ENCODE measurements at places on chromosomes 11 and 22.
A peak's percentile ranks its signal among the peaks of the same experiment; 100 is the strongest.

- DNase-seq: peak; percentile 4
These were observed 1000.9 kb downstream of the DLG2 start for GRCh38 chr11:84626256-84626655.

DNA sequence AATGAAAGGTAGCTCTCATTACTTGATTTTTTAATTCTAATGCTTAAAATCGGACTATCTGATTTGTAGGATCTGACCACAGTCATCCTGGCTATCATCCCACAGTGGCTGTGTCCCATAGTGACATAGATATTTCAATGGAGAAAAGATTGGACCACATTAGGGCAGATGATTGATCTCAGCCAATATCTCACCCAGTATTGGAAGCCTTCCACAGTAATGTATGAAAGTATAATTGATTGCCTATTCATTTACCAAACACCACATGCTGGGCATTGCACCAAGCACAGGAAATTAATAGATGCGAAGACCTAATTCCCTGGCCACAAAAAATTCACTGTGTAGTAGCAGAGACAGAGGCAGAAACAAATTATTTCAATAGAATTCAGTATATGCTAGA is 37.6 kb downstream of the FZD4 start:
- peak; percentile 36 for DNase-seq

DNA sequence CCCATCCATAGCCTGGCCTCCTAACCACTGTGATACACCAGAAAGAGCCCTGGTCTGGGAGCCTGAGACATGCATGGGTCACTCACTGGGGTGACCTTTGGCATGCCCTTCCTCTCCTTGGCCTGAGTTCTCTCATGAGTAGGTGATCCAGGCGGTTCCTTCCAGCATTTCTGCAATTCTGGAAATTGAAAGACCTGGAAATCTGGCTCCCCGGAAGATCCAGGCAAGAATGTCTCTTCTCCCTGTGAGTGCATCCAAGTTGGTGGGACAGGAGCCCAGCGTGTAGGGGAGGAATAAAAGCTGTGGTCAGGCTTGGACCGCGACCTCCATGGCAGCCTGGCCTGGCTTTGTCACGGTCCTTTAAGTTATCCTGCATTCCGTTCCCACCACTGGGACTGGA is 16.1 kb upstream of the SYT7 start:
- DNase-seq: no peak

- DNase-seq: peak; percentile 91
These were observed 34.1 kb downstream of the LIF start for GRCh38 chr22:30212363-30212995.

DNA sequence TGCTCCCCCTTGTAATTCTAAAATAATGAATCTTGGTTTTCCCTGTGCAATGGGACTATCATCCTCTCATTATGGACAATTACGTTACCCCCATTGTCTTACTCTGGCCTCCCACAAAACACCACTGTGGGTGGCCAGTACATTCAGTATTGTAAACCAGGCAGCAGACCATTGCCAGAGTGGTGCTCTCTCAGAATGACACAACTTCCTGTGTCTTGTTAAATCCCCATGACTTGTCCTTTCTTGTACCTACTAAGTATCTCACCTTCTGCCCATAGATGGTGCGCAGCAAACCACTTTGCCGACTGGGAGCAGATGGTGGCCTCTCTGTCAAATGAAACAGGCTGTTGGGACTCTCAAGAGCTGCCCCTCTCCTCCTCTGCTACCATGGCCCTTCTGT is 287.1 kb upstream of the RAG2 start:
- no peak for DNase-seq

GRCh38 chr11:94455861-94456260 is 37.8 kb downstream of the MRE11 start:
- no peak for DNase-seq

DNA sequence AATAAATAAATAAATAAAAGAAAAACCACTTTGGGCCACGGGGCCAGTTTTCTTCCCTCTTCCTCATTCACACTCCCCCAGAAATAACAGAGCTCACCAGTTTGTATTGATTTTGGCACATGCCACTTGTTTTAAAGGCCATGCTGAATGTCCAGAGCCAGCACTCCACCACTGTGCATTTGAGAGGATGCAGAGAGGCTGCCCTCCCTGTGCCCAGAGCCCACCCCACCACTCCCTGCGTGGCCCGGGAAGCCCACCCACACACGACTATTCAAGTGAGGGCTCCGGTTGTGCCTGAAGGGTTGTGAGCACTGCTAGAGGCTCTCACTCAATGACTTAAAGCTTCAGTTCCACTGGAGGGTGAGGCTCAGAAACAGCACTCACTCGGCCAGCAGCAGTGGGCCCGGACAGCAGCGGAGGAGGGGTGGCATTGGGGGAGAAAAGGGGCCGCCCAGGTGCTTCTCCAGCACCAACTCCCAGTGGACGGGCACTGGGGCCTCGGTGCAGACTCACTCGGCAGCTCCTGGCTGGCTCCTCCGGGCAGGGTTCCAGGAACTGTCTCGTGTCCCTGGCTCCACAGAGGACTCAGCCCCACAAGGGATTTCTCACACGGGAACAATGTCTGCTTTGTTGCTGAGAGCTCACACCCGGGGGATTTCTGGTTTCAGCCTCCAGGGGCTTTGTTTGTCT is 112.7 kb downstream of the SHANK2 start:
- DNase-seq: peak; percentile 19

- no peak for DNase-seq
These were observed 93.9 kb downstream of the DSCAML1 start for GRCh38 chr11:117702946-117703598.

GRCh38 chr22:39244496-39245129 is at the start of gene PDGFB:
PDGFB (minus strand) TSS chr22:39244982; CDS start chr22:39243963, 1,019 bp downstream.
- DNase-seq: no peak
